Stimulated activated CD8-positive, alpha-beta memory T cell treated with anti-CD3 and anti-CD28 coated beads, Interleukin-2, amount 100 ng/mL, for 1 hour (primary cell): ENCODE measurements at places on chromosomes 4 and X.

DNA sequence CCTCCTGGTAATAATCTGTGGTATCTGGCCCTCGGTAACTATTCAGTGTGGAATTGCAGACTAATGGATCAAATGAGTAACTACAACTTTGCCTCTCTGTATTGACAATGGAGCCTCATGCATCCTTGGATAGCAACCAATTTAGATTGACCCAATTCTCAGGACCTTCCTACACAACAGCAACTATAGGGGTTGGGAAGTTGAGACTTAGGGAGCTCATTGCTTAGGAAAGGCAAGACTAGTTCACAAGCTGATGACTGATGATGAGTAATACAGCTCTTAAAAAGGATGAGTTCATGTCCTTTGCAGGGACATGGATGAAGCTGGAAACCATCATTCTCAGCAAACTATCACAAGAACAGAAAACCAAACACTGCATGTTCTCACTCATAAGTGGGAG is 47.5 kb upstream of the KLHL13 start:
- no peak for DNase-seq

GRCh38 chr4:185381288-185382196 is 14.2 kb downstream of the LRP2BP start:
- no peak for DNase-seq

GRCh38 chrX:109902665-109903064 is 100.2 kb upstream of the TMEM164 start:
- DNase-seq = no peak

DNA sequence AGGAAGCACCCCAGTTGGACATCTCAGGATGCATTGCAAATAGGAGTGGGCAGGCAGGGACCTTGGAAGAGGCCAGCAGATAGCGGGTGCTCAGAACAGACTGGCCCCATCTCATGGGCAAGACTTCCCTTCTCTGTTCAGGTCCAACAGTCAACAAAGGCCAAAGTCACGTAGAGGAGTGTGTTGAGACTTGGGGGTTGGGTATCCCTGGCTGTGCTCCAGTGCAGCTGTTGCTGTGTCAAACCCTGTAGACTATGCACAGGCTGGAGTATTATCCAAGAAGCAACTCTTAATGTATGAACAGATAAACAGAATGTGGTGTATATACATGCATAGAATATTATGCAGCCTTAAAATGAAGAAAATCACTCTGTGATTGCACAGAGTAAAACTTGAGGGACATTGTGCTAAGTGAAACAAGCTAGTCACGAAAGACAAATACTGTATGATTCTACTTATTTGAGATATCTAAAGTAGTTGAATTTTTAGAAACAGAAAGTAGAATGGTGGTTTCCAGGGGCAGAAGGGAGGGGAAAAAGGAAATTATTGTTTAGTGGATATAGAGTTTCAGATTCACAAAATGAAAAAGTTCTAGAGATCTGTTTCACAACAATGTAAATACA is 192.1 kb upstream of the LCORL start:
- DNase-seq = no peak

DNA sequence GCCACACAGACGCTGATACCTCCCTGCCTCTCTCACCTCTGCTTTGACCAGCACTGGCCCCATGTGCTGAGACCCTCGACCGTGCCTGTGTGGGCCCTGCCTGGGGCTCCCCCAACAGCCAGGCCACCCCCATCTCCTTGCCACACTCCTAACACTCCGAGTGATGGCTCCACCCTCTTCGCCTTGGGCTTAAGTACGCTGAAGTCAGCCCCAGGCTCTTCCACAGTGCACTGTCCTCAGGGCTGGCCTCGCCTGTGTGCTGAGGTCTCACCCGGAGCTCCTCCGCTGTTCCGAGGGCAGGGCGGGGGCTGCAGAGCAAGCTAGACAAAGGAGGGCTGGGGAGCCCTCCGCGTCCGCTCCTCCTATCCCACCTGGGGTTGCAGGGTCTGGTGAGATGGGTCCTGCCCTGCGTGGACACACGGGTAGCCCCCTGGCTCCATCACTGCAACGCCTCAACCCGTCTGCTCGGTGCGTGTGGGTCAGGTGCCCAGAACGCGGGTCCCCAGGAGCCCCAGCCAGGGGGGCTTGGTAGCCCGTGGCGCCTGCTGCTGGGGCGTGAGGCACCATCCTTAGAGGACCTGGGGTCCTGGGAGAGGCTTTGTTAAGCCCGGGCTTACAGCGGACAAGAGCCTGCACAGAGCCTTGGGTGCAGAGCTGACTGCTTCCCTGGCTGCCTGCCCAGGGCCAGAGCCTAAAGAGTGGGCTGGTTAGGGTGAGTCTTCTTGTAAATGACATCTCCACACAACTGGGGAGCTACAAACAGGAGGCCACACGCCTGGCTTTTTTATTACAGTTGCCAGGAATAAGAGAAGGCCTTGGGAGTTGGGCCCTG is 42.6 kb upstream of the NKX1-1 start:
- no peak for DNase-seq

GRCh38 chrX:40663880-40664630 is 16.7 kb upstream of the CXorf38 start:
- no peak for DNase-seq

- DNase-seq = no peak
These were observed 161.7 kb upstream of the NAP1L5 start for GRCh38 chr4:88859191-88859812.

- no peak for DNase-seq
These were observed 1.8 kb upstream of the FAM50A start for GRCh38 chrX:154441984-154442707.

GRCh38 chrX:120446498-120446897 is 22.6 kb downstream of the LAMP2 start:
- DNase-seq = no peak

DNA sequence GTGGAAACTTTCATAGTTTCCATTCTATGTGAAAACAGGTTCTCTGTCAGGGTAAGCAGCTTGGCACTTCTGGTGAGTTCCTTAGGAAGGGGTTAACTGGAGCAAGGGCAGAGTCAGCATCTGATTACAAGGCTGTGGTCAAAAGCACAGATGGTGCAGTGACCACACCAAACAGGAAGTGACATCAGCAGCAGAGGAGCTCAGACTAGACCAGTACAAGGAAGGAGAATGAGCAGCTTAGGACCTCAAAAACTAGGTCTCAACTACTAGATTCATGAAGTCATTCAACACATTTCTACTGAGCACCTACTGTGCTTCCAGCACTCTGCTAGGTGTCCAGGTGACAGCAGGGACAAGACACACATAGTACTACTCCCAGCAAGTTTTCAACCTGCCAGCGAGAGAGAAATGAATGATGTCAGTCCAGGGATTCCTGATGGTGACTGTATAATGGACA is 130.2 kb downstream of the AMELX start:
- DNase-seq = no peak

DNA sequence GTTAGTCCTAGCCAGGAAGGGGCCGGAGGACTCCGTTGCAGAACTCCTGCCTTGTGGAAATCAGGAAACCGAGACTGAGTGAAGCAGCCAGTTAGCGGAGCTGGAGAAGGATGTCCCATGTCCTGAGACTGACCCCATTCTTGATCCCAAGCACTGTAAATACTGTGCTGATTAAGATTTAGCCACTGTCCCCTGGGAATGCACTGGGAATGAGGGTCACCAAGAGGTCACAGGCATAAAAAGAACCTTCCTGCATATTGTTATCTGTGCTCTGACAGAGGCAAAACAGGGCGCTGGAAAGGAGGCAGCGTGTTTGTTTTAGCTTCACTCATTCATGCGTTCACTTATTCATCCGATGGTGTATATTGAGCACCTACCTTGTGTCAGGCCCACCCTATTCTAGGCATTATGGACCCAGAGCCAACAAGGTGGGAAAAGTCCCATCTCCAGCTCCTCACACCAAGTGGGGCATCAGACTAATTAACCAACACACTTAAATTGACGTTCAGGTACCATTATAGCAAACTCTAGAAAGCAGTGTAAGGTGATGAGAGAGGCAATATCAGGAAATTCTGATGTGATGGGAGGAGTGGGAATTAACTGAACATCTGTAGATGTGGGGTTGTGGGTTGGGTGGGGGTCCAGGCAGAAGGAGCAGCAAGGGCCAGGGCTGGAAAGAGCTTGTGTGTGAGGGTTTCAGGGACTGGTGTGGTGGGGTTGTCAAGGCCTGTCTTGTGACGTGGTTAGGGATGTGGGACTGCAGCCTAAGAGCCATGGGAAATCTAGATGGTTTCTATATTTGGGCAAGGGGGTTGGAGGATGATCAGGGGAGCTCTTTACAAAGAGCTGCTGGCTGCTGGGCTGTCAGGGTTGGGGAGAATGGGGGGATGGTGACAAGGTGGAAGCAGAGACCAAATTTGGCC is 10.6 kb upstream of the SLC2A9 start:
- no peak for DNase-seq

- no peak for DNase-seq
These were observed 117.4 kb upstream of the MAB21L2 start for GRCh38 chr4:150464523-150464922.

DNA sequence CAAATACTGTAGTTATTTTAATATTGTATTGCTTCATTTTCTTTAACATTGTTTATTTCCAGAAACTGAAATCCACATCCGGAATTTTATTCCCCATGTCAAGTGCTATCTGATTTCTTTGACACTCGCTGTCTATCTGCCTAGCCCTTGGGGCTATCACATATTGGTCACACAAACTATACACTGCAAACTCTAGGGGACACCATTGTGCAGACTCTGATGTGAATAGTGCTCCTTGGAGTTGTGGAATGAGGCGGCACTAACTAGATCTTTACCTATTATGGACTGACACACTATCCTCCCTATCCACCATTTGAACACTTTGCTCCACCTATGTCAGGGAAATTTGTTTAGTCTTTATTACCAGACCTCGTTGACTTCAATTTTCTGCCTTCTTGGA is 534.5 kb downstream of the GLUD2 start:
- DNase-seq = no peak

- no peak for DNase-seq
These were observed 45.4 kb upstream of the FTHL17 start for GRCh38 chrX:31117266-31117665.

- DNase-seq = no peak
These were observed 89.4 kb upstream of the TRIM2 start for GRCh38 chr4:153114771-153115321.

GRCh38 chr4:139253713-139254112 is 26.3 kb downstream of the MGARP start:
- DNase-seq = no peak
